ENCODE measurements at places on chromosomes 7 and 10. TPM values are rescaled to one million over a fixed set of nuclear protein-coding genes. Genes with fewer than 3 reads are reported as not detected.

GRCh38 chr10:78991187-78991586 lies 77.6 kb upstream of the ZMIZ1 start:
- no peak for DNase-seq

- DNase-seq: no peak
Observed at GRCh38 chr7:65955718-65956117, 26.3 kb downstream of the GUSB start.

DNA sequence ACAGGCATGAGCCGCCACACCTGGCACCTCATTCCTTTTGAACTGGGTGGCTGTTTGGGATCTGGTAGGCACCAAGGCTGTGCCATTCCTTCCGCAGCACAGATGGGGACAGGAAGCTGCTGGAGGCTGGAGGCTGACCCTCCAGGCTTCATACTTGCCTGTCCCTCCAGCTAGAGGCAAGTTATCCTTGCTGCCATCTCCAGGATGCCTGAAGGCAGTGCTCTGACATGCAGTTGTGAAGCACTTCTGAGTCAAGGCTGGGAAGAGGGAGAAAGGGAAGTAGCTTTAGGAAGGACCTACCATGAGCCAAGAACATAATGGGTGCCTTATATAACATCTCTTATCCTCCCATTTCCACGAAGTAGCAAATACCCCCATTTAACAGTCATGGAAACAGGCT lies 9.5 kb downstream of the MARVELD1 start:
- DNase-seq: no peak

GRCh38 chr10:98423691-98424120 lies 8.7 kb upstream of the PYROXD2 start:
- no peak for DNase-seq

DNA sequence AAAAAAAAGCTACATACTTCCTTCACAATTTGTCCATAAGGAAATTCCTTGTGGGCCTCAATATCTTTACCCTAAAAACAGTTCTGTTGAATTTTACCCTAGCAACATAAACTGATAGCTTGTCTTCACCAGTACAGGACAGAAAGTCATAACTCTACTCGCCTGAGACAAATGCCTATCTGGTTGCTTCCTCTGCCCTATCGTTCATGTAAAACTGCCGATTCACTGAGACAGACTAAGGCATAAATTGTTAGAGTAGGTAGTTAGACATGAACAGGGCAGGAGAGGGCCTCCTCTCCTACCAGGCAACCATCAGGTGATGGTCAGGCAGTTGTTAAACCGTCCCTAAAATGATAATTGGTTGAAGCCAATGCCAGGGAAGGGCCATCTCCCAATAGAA lies 25.0 kb downstream of the IFIT3 start:
- no peak for DNase-seq

OR2A7 gene
- polyA plus RNA-seq: 21.1 TPM

OPALIN gene
- not detected for polyA plus RNA-seq

FBXL13 gene
- polyA plus RNA-seq: 4.1 TPM

OR2A12 gene
- polyA plus RNA-seq: not detected

WEE2 gene
- polyA plus RNA-seq: 0.36 TPM

Measured in renal pelvis (tissue), 12 donors.